ENCODE measurements at places on chromosomes 12 and 14. TPM values are rescaled to one million over a fixed set of nuclear protein-coding genes. Genes with fewer than 3 reads are reported as not detected.

DNA sequence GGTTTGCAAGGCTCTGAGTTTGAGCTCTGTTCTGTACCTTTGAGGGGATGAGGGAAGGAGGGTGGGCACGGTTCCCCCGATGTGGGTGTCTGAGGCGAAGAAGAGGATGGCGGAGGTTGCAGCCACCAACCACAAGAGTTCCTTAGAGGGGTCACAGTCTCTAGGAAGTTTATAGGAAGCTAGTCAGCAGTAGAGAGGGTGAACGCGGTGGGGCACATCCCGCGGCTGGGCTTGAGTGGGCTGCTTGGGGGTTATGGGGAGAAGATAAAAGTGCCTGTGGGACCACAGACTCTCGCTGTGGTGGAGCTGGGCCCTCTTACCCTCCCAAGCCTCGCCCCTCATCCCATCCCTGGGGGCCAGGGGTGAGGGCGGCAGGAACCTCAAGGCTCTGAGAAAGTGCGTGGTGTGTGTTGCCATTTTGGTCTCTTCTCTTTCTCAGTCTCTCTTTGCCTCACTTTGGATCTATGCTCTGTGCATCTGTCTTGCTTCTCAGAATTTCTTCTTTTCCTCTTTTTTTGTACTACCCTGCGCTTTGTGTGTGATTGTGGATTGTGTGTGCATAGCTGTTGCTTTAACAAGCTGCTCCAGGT lies 2.7 kb downstream of the CD4 start:
- DNase-seq: no peak

- DNase-seq: no peak
These were observed 136.4 kb downstream of the MDGA2 start for GRCh38 chr14:47539031-47539461.

DNA sequence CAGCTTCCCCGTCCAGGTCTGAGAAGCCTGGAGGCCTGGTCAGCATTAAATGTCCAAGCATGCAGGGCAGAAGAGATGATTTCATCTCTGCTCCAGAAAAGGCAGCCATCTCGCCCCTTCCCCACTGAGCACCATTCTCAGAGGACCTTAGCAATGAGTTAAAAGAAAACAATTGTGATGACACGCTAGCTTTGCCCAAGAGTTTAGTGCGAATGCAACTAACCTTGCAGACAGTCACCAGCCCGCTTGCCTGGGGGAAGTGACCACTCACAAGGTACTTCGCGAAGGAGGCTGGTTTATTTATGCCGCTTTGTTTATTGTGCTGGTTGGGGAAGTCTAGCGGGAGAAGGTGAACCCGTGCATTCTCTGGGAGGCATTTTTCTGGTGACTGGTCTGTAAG lies 170.7 kb downstream of the RBM19 start:
- no peak for DNase-seq

DNA sequence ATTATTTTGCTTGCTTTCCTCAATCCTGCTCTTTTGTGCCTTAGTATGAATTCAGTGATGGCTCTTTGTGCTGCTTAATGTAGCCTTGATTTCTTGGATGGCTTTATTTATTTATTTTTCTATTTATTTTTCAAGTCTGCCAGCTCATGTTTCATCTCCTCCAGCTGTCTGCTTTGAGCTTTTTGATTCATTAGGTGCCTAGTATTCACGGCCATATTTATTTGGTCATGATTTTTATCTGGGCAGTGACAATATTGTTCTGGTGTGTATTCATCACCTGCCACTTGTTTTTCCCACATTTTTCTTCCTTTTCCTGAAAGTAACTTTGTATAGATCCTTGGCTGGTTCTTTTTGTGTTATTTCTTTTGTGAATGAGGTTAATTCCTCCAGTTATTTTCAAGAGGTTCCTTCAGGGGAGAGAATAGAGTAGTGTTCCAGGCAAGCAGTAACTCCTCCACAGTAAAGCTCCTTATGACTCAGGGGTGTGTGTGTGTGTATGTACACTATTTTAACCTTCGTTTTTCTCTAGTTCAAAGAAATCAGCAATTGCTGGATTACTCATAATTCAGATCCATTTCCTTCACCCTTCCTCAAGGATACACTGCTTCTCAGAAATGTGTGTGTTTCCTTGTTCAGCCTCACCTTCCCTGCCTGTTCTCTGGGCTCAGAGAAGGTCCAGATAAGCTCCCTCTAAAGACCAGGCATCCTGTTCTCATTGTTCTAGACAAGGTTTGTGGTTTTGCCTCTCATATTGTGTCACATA lies 51.6 kb upstream of the PMCH start:
- DNase-seq: no peak

TAS2R46 gene
- 0.72 TPM for total RNA-seq

TAS2R42 gene
- total RNA-seq: not detected

- no peak for DNase-seq
These were observed 13.8 kb upstream of the CPNE8 start for GRCh38 chr12:38919191-38919590.

DNA sequence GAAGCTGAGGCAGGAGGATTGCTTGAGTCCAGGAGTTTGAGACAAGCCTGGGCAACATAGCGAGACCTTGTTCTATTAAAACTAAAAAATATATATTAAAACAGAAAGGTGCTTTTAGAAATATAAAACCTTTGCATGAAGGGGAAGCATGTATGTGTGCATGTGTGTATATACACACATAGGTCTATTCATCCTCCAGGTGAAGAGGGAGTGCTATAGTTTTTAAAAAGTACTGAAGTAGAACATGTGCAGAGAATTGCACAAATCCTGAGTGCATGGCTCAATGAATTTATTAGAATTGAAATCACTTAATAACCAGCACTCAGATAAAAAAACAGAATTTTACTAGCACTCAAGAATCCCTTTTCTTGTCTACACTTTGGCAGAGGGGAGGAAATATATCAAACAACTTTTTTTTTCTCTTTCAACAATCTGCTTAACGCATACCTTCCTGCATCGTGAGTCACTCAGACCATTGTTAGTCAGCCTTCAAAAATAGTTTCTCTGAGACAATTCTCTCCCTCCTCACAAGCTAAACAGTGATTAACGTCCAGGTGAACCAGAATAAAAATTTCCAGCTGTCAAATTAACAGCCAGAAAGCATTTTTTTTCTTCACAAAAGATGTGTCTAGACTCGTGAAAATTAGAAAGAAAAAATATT lies 17.7 kb upstream of the NEDD1 start:
- no peak for DNase-seq

- DNase-seq: peak; percentile 19
These were observed 236.4 kb upstream of the CRY1 start for GRCh38 chr12:107329569-107330324.

- DNase-seq: no peak
These were observed 40.1 kb upstream of the DDHD1 start for GRCh38 chr14:53193193-53193592.

MANSC4 gene
- not detected for total RNA-seq

KRT6A gene
- not detected for total RNA-seq

DNA sequence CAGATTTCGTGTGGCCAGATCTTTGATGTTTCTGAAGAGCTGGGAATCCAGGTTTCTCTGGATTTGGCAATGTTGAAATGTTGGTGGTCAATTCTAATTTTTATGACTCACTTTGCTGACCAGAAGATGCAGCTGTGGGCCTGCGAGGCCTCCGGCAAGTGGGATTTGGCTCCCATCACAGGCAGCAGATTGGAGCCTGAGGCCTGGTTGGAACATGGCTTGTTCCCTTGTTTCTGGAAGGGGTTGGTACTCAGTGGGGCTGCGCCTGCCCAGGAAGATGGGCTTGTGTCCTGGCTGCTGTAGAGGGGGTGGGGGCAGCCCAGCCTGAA lies 23.1 kb downstream of the FBRSL1 start:
- DNase-seq: no peak

- DNase-seq: no peak
These were observed 23.0 kb upstream of the GPR132 start for GRCh38 chr14:105087963-105088811.
